ENCODE measurements at places on chromosomes 1 and 21.

GRCh38 chr1:6342056-6342455 lies 51.5 kb downstream of the ACOT7 start:
- ATAC-seq: no peak

DNA sequence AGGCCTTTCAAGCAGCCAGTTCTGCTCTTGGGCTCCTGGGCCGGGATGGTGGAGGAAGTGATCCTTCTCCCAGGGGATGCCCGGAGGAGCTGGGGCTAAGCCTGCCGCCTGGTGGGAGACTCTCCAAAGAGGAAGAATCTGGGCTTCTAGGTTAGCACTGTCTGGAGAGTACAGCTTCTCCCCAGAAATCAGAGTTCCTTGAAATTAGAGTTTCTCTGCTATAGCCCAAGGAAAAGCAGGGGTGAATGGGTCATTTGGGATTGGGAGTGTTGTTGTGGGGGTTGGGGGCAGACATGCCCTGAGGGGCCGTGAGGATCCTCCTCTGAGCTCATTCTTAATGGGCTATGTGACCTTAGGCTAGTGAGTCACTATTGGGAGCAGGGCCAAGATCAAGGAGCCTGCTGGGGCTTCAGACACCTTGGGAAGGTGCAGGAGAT lies 6.5 kb downstream of the LGR6 start:
- ATAC-seq: no peak

DNA sequence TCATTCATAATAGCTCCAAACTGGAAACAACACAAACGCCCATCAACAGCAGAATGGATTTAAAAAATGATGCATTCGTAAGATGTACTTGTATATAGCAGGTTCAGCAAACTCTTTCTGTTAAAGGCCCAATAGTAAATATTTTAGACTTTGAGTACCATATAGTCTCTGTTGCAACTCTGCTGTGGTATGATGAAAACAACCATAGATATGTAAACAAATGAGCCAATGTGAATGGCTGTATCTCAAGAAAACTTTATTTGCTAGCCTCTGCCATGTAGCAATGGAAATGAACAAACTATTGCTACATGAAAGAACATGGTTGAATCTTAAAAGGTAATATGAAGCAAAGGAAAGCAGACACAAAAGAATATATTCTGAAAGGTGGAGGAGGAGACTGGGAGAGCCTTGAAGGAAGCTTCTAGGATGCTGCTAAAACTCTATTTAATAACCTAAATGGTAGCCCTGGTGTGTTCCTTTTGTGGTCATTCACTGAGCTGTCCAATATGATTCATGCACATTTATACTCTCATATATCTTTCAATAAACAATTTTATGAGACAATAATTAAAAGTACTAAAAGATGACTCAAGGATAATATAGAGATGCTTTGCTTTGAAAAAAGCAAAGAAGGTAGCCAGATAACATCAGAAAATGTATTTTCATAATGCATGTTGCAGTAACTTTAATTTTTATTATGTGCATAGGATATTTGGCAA lies 29.1 kb upstream of the FMO3 start:
- no peak for ATAC-seq

DNA sequence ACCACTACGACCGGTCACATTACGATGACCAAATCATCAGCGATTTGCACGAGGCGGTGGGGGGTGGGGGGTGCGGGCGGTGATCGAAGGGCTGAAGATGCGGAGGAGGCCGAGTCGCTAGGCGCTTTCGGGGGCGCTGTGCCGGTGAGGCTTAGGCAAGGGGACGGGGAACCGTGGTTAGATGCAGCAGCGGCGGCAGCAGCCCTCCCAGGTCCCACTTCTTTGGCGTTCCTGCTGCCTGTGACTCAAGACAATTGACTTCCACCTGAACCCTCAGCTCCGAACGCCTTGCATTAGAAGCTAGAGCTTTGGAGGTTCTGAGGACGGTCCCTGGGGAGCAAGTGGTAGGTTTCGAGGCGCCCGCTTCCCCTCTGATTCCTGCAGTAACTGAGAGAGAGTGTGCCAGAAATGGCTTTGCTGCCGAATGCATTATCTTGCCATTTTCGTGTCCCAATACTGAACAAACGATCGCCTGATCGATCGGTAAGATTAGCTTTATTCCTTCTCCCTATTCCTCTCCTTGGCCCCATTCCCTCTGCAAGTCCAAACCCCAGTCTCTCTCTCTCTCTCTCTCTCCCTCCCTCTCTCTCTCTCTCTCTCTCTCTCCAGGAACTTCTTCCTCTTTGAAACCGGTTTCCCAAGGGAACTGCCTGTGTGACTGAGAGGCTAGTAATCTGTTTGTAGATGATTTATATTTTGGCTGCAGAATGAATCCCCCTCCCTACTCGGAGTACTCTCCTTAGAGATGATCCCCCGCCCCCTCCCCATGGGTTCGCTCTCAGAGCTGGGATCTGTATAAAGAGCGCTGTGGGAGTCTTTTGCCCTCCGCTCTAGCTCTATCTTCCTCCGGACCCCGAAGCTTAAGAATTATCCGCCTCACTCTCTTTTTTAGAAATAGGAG lies 735 bp upstream of the BRINP3 start:
- no peak for ATAC-seq

- no peak for ATAC-seq
Measured at GRCh38 chr1:167821969-167822685, 91.8 kb downstream of the ADCY10 start.
